Mucosa of gallbladder (tissue), 1 donor: ENCODE measurements at places on chromosomes 5 and 9. TPM values are rescaled to one million over a fixed set of nuclear protein-coding genes. Genes with fewer than 3 reads are reported as not detected.

LCP2 gene
- total RNA-seq: 38.4 TPM

SGCD gene
- 10.6 TPM for total RNA-seq

C5orf58 gene
- total RNA-seq: 0.52 TPM

EIF4E1B gene
- total RNA-seq: not detected

NPR2 gene
- total RNA-seq: 22.0 TPM
